Activated effector memory CD4-positive, alpha-beta T cell treated with Interleukin-2 at 50 U/mL for 16 hours (primary cell): ENCODE measurements at places on chromosomes 3 and 15.

- no peak for DNase-seq
Measured at GRCh38 chr15:38991701-38992100, 427.1 kb upstream of the RASGRP1 start.

GRCh38 chr3:101253396-101253795 lies 67.0 kb downstream of the IMPG2 start:
- no peak for DNase-seq

DNA sequence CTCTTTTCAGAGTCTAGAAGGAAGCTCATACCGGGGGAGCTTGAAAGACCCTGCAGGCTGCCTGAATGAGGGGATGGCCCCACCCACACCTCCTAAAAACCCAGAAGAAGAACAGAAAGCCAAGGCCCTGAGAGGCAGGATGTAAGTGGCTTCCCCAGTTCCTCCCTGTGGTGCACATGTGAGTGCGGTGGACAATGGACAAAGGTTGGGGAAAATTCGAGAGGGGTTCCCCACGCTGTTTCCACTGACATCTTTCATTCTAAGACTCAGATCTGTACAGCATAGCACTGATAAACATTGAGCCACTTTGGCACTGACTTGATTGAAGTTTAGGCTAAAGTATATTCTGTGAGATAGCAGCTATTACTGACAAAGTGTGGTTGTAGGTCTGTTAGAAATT lies 79.5 kb upstream of the UMPS start:
- DNase-seq, result no peak

DNA sequence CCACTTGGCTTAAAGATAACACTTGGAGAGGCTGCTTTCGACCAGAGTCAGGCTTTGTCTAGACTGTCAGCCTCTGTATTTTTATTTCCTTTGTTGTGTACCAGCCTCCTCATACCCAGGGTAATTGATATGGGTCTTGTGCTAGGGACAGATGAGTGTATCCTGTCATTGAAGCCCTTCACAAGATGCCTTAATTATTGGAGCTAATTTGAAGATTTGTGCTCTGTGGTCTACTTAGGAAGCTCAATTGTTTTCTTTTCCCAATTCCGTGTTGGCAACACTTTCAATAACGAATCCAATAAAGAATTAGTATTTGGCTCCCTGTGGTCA lies 60.5 kb upstream of the DPH6 start:
- DNase-seq, result no peak

GRCh38 chr3:156377718-156378117 lies 177.2 kb downstream of the SSR3 start:
- DNase-seq, result no peak

DNA sequence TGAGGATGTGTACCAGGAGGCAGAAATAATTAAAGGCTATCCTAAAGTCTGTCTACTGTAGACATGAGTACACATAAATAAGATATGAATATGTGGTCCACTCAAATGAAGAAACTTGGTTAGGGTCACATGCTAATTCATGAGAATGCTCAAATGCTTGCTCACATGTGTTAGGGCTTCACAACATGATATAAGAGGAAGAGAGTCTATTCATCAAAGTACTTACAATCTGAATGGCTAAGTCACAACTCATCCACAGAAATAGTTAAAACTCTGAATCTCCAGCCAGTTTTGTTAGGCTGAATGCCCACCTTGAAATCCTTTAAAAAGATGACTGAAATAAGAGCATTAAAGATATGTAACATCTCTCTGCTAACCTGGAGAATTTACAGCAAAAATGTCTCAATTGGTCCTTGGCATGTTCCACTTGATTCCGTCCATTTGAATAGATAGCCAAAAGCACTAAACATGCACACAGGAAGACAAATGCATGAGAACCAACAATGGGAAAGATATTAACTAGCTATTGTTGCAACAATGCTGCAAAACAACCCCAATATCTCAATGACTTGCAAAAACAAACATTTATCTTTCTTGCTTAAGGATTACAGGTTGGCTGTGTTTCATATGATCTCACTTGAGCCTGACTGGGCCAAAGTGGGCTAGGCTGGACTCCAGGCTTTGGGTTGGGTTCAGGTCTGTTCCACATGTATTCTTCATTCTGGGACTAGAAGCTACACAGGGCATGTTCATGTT lies 10.6 kb upstream of the TBC1D5 start:
- no peak for DNase-seq

- DNase-seq, result no peak
Measured at GRCh38 chr3:96416549-96417255, 397.7 kb upstream of the EPHA6 start.

DNA sequence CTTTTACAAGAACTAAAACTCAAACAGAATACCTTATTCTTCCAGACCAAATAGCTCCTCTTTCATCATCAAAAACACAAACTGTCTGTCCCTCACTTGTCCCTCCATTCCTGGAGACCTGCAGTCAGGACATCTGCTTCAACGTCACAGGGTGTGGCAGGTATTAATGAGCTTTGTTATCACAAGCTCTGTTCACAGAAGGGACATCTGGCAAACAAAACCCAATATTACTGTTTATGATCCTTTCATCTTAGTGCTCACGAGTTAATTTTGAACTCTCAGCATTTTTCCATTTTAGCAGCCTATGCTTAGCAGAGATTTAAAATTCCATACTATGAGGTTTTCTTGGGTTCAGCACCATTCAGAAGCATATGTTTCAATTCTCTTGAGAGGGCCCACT lies 32.9 kb downstream of the AP3S2 start:
- no peak for DNase-seq
